H1 (cell line): ENCODE measurements at places on chromosomes 12 and 14. TPM values are rescaled to one million over a fixed set of nuclear protein-coding genes. Genes with fewer than 3 reads are reported as not detected.

KCNC2 gene
- polyA plus RNA-seq: 0.03 and 0.06 TPM in 2 replicates

GUCY2C gene
- polyA plus RNA-seq: 1.1 and 1.9 TPM in 2 replicates

OVCH1 gene
- not detected in 2 replicates for polyA plus RNA-seq

CLEC12A gene
- not detected in 2 replicates for polyA plus RNA-seq

OR6C3 gene
- polyA plus RNA-seq: not detected in 2 replicates

GYS2 gene
- not detected in 2 replicates for polyA plus RNA-seq

ASPG gene
- 0.59 and 0.89 TPM in 2 replicates for polyA plus RNA-seq

UBR7 gene
- 16.4 and 20.1 TPM in 2 replicates for polyA plus RNA-seq

CRADD gene
- polyA plus RNA-seq: 14.1 and 15.4 TPM in 2 replicates

TMBIM6 gene
- polyA plus RNA-seq: 417 and 556 TPM in 2 replicates

SLC16A7 gene
- polyA plus RNA-seq: 0.55 and 0.74 TPM in 2 replicates

KLRC1 gene
- not detected in 2 replicates for polyA plus RNA-seq

NUP37 gene
- 24.1 and 53.5 TPM in 2 replicates for polyA plus RNA-seq

ARMH4 gene
- 6.4 and 7.1 TPM in 2 replicates for polyA plus RNA-seq

TMTC1 gene
- 8.5 and 15.4 TPM in 2 replicates for polyA plus RNA-seq

LAG3 gene
- 1.1 and 2.5 TPM in 2 replicates for polyA plus RNA-seq

AP1G2 gene
- polyA plus RNA-seq: 134 and 162 TPM in 2 replicates

AQP6 gene
- 0.03 and 0.06 TPM in 2 replicates for polyA plus RNA-seq

MVK gene
- polyA plus RNA-seq: 20.9 and 21.5 TPM in 2 replicates

ADAM20 gene
- polyA plus RNA-seq: 0.08 and 0.11 TPM in 2 replicates

GLIPR1L1 gene
- polyA plus RNA-seq: 0.60 and 1.2 TPM in 2 replicates

KTN1 gene
- 9.6 and 15.4 TPM in 2 replicates for polyA plus RNA-seq

GDF3 gene
- polyA plus RNA-seq: 4.1 and 4.3 TPM in 2 replicates

FOXN4 gene
- polyA plus RNA-seq: 0.29 and 0.78 TPM in 2 replicates

DENR gene
- polyA plus RNA-seq: 26.9 and 29.5 TPM in 2 replicates

CNTN1 gene
- 4.0 and 7.2 TPM in 2 replicates for polyA plus RNA-seq

SIX1 gene
- 0.03 and 0.11 TPM in 2 replicates for polyA plus RNA-seq

CAPZA3 gene
- polyA plus RNA-seq: not detected in 2 replicates

SUDS3 gene
- polyA plus RNA-seq: 21.0 and 30.0 TPM in 2 replicates

SLC2A13 gene
- 2.0 and 2.8 TPM in 2 replicates for polyA plus RNA-seq

ATP6V1D gene
- 19.1 and 45.1 TPM in 2 replicates for polyA plus RNA-seq

MDM2 gene
- polyA plus RNA-seq: 15.1 and 16.3 TPM in 2 replicates

DPY19L2 gene
- polyA plus RNA-seq: 1.1 and 2.2 TPM in 2 replicates

DHRS7 gene
- 10.8 and 23.9 TPM in 2 replicates for polyA plus RNA-seq

KRT3 gene
- not detected in 2 replicates for polyA plus RNA-seq

VRTN gene
- polyA plus RNA-seq: 133 and 189 TPM in 2 replicates

TMEM229B gene
- polyA plus RNA-seq: 0.85 and 1.7 TPM in 2 replicates

C14orf39 gene
- 0.05 and 0.18 TPM in 2 replicates for polyA plus RNA-seq

IL26 gene
- not detected in 2 replicates for polyA plus RNA-seq

MYF5 gene
- polyA plus RNA-seq: 0.09 TPM in 2 replicates

VTI1B gene
- 17.2 and 28.1 TPM in 2 replicates for polyA plus RNA-seq

SPATA7 gene
- polyA plus RNA-seq: 2.7 and 3.8 TPM in 2 replicates

CYP27B1 gene
- polyA plus RNA-seq: 2.6 and 2.9 TPM in 2 replicates

CLMN gene
- 1.4 and 1.6 TPM in 2 replicates for polyA plus RNA-seq

SLC35F4 gene
- polyA plus RNA-seq: not detected in 2 replicates

POTEM gene
- not detected in 2 replicates for polyA plus RNA-seq

DDX23 gene
- 43.4 and 43.5 TPM in 2 replicates for polyA plus RNA-seq

INHBE gene
- 18.8 and 31.9 TPM in 2 replicates for polyA plus RNA-seq

IFNG gene
- polyA plus RNA-seq: not detected in 2 replicates

DNAJC22 gene
- polyA plus RNA-seq: 0.19 and 0.20 TPM in 2 replicates

SLC2A14 gene
- 10.1 and 11.1 TPM in 2 replicates for polyA plus RNA-seq
